ENCODE measurements at places on chromosomes 11 and 22. TPM values are rescaled to one million over a fixed set of nuclear protein-coding genes. Genes with fewer than 3 reads are reported as not detected.

CHADL gene
- 2.7 TPM for polyA plus RNA-seq

GAL gene
- polyA plus RNA-seq, result 0.23 TPM

APOA4 gene
- not detected for polyA plus RNA-seq

KCNJ4 gene
- polyA plus RNA-seq, result 0.18 TPM

RAB39A gene
- 1.2 TPM for polyA plus RNA-seq

DNA sequence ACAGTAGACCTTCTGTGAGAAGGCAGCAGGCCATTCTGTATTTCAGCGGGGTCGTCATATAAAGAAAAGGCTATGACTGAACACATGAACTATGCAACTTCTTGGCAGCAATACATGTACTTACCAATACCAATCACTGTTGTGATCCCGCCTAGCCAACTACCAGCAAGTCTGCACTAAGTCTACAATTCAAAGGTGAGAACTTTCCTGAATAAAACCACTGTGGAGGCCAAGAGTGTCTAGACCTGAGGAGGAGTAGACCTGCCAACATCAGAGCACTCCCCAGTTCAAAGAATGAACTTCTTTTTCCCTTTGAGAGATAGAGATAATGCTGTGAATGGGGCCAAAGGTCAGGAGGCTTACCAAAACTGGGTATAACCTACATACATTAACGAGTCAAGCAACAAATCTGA is 108.2 kb downstream of the SIK3 start:
- no peak for DNase-seq

- no peak for DNase-seq
Measured at GRCh38 chr11:33388793-33389525, 131.8 kb downstream of the HIPK3 start.

All from left kidney (tissue), 8 donors.